Stimulated activated CD4-positive, alpha-beta T cell treated with anti-CD3 and anti-CD28 coated beads, TNF-alpha, amount 100 ng/mL, for 4 hours (primary cell): ENCODE measurements at places on chromosomes 7 and 10.

- no peak for DNase-seq
Measured at GRCh38 chr7:55140221-55140940, 121.6 kb downstream of the EGFR start.

GRCh38 chr10:91691981-91692380, 59.1 kb upstream of the PPP1R3C start:
- DNase-seq, result no peak

DNA sequence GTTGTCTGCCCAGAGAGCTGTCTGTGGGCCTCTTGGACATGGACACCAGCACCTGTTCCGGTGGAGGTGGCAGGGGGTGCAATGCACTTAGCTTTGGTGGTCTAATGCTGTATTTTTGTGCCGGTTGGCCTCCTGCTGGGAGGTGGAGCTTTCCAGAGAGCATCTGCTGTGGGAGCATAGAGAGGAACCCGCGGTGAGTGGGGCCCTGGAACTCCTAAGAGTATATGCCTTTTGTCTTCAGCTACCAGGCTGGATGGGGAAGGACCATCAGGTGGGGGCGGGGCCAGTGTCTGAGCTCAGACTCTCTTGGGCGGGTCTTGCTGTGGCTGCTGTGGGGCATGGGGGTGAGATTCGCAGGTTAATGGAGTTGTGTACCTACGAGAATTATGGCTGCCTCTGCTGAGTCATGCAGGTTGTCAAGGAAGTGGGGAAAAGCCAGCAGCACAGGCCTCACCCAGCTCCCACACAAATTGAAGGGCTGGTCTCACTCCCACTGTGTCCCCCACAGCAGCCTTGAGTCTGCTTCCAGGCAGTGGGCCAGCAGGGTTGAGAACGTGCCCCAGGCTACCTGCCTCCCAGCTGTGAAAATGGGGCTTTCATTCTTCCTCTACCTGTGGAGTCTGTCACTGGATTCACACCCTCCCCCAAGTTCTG, 29.0 kb downstream of the JAKMIP3 start:
- DNase-seq, result no peak

DNA sequence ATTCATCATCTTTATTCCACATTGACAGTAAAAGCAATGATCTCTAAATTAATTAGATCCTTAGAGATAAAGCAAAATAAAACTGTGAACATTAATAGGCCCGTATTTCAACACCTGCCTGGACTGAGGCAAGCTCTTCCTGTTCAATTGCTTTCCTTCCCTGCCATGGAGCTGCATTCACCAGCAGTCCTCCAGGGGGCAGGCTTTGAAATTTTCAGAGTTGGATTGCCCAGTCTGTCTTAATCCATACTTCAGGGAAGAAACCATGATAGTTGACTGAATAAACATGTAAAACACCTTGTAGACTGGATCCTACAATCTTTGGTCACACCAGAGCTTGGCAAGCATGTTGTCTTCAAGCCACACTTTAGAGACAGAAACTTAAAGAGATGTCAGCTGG, 936.6 kb downstream of the NRG3 start:
- DNase-seq, result no peak

- no peak for DNase-seq
Measured at GRCh38 chr7:151570366-151570915, 50.7 kb upstream of the RHEB start.

GRCh38 chr7:69208276-69208675, 390.0 kb upstream of the AUTS2 start:
- DNase-seq, result no peak

DNA sequence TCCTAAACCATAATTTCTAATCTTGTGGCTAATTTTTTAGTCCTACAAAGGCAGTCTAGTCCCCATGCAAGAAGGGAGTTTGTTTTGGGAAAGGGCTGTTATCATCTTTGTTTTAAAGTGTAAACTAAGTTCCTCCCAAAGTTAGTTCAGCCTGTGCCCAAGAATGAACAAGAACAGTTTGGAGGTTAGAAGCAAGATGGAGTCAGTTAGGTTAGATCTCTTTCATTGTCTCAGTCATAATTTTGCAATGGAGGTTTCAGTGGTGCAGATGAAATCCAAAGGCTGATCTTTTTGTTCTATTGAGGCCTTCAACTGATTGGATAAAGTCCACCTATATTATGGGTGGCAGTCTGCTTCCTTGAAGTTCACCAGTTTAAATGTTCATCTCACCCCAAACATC, 68.1 kb downstream of the LRGUK start:
- no peak for DNase-seq

- no peak for DNase-seq
Measured at GRCh38 chr10:130454543-130455000, 318.4 kb downstream of the GLRX3 start.

DNA sequence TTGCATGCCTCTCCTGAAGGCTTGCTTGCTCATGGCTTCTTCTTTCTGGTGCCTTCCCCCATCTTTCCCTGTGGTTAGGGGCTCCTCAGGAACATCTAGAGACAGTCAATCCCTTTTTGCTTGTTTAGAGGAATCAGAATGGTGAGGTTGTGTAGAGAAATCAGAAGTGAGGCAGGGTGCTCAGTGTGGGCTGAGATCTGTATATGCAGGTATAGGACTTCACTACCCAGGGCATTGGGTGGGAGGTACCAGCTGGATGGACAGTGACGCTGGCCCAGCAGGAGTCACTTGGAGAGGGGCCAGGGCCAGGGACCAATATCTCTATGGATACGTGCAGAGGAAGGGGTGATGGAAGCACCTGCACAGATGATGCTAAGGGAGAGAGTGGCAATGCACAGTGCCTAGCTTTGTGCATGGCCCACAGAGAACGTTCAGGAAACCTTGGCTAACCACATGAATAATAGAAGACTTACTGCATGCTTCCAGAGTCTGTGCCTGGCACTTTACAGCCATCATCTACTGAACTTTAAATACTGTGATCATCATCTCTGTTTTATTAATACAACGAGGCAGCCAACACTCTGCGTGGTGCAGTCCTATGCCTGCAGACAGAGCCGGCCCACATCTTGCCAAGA, 255.2 kb downstream of the ABCA13 start:
- no peak for DNase-seq

- no peak for DNase-seq
Measured at GRCh38 chr10:77807706-77808105, 118.8 kb downstream of the DLG5 start.

DNA sequence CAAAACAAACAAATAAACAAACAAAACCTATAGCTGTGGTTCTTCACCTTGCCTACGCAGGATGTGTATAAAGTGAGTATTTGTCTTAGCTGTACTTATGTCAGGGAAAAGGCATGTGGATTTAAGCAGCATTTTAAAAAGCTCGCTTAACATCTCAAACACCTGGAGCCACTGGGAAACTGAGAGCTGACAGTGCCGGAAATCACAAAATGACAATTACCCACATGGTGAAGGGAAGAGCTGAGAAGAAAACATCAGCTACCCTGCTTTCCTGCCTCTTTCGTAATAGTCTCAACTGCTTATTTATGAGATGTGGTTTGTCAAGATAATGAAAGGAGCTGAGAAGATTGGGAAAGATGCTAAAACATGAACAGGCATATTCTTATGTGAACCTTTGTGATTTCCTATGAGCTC, 31.1 kb upstream of the MSMB start:
- no peak for DNase-seq

DNA sequence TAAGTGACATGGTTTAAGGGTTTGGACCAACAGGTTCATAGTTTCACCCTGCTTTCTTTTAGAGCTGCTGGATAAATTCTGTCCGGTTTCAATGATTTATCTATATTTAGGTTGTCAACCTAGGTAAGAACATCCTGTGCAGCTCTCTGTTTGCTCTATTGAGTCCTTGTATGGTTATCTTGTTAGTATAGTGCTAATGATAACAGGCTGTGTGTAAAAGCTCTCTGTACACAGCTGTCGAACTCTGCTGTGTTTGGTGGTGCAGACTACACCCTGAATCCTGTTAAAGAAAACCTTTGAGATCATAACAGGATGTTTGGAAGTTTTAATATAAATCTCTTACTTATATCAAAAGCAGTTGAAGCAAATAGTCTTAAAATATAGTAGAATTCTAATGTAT, 219.2 kb downstream of the SDK1 start:
- no peak for DNase-seq

DNA sequence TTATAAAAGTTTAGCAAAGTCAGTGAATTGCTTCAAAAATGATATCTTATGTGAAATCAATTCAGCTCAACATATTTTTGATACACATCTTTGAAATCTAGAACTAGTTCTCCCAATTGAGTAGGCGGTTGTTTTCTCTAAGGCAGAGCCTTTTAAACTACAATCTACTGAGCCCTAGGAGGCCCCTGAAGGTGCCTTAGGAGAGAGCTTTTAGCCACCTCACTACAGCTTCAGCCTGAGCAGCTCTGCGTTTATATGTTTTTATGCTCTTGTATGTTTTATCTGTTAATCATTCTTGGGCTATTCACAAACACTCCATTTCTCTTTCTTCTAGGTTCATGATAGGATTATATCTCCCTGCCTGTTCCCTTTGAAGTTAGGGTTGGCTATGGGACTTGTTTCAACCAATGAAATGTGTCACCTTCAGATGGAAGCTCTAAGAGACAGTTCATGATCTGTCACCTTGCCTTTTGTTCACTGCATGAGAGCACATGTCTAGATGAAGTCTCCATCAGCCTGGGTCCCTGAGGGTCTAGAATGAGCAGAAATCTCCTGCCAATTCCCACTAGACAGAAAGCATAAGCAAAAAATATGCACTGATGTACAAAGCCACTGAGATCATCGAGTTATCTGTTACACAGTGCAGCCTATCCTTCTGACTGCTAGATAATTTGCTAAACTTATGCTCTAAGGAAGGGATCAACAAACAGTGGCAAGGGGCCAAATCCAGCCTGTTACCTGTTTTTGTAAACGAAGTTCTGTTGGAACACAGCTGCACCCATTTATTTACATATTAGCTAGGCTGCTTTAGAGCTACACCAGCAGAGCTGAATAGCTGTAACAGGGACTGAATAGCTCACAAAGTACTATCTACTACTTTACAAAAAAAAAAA, 128.5 kb upstream of the CDK1 start:
- DNase-seq, result no peak

DNA sequence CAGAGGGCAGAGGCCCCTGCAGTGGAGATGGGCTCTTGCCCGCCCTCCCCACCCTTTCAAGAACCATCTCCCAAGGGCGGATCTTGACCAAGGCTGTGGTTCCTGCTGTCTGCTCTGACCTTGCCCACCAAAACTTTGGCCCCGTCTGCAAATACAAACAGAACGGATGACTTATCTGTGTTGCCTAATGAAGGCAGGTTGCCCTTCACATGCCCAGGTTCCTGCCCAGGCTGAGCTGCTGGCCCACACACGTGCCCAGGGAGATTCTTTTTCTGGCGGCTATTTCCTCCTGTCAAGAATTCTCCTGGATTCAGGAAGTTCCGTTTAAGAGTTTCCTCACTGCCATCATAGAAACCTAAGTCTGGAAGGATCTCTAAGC, 78.3 kb downstream of the PROSER2 start:
- no peak for DNase-seq

DNA sequence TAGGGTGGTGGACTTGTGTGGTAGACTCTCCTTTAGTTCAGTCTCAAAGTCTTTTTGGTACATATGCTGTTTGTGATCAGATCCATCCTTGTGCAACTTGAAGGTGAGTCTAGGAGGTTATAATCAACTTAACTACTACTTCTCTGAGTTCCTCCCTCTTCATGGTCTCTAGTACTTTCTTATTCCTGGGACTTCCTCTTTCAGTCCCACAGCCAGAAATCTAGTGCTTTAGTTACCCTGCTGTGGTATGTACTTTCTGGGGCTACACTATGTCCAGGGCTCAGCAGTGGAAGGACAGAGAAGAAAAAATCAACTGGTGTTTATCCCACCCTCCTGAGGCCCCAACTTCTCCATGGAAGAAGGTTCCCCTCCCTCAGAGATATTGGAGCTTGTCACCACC, 19.4 kb upstream of the ATAD1 start:
- no peak for DNase-seq
